HEK293T (cell line): ENCODE measurements at places on chromosomes 5 and 9.

DNA sequence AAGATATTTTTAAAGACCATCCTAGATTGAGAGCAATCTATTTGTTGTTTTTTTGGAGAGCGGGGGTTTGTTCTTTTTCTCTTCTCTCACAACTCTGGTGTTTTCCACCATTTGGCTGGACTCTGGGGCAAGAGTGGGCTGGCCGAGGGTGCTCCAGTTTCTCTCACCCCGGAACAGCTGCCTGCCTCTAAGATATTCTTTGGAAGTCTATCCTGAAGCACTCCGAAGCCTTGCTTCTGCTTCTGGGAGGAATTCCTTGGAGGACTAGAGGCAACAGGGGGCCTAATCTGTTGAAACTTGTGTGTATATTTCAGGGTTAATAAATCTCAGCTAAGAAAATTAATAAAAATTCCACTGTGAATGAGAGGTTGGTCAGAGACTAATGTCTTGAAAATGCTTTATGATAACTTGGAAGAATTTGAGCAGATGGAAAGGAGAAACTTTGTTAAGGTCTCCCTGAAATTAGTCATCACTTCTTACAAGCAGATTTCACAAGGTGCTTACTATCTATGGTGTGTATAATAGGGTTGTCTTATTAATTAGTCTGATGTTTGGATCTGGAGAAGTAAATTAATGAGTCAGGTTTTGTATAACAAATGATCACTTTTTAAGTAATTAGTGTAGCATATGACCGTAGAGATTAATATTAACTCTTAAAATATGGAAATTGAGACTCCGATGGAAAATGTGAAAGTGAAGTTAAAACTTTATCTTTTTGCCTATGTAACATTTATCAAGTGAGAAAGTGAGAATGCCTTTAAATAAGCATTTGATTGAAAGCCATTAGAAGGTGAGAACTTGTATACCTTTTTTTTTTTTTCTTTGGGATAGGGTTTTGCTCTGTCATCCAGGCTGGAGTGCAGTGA is 4.0 kb downstream of the MAN2A1 start:
- DNase-seq: no peak

DNA sequence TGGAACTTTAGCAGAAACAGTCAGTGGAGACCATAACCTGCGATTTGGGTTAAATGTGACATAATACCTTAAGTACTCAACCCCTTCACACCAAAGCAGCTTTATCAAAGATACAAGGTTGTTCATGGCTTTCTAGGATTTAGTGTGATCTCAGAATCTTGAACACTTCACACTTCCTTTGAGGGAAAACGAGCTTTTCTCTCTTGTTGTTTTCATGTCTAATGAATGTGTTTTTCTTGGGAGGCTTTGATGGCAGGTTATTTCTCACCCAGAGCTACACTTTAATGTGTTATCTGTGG is 437.0 kb downstream of the TMEM232 start:
- DNase-seq: no peak

DNA sequence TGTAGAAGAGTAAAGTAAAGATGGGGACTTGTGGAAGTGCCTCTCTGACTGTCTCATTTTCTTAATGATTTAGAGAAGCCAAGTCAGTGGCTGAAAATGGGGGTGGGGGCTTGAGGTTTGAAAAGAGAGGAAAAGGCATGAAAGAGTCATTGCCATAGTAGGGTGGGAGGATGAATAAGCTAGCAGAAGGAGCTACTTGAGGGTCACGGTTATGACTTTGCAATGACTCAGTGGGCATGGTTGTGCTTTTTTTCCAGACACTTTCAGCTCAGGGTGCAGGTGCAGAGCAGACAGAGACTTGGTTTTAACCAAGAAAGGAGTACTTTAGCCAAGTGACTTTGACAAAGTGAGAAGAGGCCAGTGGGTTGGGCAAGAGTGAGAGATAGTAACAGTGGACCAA is 117.8 kb downstream of the PTTG1 start:
- DNase-seq: no peak

DNA sequence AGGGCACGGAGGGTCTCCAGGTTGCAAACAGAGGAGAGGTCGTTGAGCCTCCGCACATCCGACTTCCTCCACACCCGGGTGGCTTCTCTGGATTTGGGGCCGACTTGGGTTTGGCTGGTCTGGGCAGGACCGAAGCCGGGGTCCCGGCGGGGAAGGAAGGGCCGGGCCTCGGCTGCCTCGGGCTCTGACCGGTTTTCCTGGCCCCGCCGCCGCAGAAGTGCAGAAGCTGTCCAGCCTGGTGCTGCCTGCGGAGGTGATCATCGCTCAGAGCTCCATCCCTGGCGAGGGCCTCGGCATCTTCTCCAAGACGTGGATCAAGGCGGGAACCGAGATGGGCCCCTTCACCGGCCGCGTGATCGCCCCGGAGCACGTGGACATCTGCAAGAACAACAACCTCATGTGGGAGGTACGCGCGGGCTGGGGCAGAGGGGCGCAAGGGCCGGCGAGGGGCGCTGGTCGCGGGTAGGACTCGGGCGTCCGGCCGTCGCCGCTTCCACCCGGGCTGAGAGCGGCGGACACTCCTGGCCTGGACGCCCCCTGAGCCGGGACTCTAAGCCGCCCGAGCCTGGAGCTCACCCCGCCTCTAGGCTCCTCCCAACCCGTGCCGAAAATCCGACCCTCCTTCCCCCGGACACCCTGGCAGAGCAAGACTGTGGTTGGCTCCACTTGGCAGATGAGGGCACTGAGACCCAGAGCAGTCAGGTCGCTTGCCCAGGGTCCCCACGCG is 2.2 kb downstream of the PRDM12 start:
- no peak for DNase-seq

DNA sequence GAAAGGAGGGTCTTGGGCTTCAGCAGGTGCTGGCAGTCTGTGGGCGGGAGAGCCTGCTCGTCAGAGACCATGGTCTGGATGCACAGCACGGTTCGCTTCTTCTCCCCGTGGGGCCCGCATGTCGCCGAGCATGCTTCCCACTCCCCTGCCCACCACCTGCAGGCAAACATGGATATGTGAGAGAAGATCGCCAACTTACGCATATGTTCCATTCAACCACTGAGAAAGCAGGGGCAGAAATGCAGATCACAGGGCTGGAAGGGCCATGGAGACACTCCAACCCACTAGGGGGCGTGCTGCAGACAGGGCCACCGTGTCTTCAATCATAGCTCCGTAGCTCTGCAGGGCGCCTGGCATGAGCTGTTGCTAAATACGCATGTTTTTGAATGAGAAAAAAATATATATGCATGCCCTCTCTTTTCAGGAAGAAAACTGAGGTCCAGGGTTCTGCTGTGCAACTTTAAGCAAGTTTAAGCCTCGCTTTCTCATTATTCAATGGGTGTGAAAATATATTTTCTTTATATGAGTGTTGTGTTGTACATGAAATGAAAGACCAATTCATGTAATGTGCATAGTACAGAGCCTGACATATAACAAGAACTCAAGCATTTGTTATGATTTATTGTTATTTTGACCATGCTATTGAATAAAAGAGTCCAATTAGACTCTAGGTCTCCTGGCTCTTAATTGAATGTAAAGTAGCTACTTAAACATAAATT is 148.0 kb downstream of the TARS1 start:
- DNase-seq: peak; percentile 40

- DNase-seq: no peak
Observed at GRCh38 chr9:134208981-134209725, 44.8 kb upstream of the RNU6ATAC start.

- no peak for DNase-seq
Observed at GRCh38 chr9:4938496-4938895, 46.6 kb upstream of the JAK2 start.

DNA sequence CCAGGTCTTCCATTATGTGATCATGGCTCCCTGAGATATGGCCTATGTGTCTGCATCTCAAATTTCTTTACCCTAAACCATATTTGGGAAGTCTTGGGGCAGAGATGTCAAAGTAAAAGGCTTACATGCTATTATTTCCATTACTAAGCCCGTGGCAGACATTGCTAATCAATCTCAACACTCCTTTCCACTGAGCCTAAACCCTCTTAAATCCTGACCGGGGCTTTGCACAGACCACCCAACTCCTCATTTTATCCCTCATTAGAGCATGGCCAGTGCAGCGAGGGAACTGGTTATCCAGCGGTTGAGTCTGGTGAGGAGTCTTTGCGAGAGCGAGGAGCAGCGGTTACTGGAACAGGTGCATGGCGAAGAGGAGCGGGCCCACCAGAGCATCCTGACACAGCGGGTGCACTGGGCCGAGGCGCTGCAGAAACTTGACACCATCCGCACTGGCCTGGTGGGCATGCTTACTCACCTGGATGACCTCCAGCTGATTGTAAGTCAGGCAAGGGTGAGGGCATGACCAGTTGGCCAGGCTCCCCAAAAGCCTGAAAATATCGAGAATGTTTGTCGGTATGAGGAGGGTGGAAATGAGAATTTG is 11.0 kb downstream of the BSPRY start:
- DNase-seq: no peak

GRCh38 chr5:1820926-1821325 is 19.7 kb downstream of the NDUFS6 start:
- no peak for DNase-seq

DNA sequence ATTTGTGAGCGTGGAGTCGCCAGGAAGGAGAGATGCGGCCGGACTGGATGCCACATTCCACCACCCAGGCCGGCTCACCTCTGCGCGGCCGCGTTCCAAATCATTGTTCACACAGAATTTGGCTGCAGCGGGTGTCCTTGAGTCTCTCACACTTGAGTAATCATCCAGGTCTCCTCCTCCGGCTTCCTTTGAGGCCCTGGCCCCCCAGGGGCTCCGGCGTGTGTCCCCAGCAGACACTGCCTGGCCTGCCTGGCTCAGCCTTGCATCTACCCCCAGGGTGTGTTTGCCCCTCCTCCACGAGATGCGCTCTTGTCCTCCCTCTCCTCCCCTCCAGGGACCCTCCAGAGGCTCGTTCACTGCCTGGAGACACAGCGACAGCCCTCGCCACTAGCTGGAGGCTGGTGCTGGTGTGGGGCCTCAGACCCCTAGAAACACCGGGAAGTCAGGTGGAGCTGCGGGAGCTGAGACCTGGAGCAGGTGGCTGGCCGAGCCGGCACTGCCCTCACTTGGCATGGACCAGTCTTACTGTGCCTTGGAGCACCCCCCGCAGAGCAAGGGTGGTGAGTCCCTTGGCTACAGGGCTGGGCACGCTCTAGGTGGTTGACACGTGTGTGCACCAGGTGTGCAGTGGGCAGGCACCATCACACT is 7.0 kb upstream of the SLC9A3 start:
- DNase-seq: no peak

DNA sequence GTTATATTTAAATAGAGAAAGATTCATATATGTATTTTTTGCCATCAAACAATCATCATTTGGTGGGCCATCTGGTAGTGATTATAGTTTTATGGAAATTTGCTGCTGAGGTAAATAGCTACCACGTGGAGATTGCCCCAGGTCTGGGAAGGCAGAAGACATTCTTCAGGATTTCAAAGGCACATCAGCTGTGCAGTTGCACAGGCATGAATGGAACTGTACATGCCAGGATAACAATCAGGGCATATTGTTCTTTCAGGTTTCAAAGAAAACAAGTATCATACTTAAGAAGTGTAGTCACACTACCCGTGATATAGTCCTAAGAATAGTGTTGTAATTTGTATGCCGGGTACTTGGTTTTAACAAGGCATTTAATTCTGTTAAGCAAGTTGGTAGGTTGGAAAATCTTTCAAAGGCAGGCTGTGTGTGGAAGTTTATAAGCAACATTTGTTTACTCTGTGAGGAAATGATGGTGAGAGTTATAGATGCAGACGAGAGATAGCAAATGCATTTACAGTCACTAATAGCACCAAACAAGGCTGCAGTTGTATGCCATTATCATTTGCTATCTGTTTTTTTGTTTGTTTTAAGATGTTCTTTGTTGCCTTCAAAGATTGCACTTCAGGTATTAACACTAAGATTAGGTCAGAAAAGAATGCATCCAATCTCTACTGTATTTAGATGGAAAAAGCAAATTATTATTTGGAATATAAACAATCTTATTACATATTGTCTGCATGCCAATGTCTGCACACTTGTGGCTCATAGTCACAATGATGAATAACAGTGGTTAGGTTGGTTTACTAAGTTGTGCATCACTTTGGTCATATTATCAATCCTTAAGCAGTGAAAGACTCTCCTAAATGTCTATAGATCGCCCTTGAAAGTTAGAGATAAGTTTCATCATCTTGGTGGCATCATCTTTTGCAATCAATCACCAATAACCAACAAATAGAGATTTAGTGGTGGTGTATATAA is 55.3 kb downstream of the RPS23 start:
- no peak for DNase-seq

- DNase-seq: no peak
Observed at GRCh38 chr5:32928761-32929160, 217.6 kb downstream of the NPR3 start.

DNA sequence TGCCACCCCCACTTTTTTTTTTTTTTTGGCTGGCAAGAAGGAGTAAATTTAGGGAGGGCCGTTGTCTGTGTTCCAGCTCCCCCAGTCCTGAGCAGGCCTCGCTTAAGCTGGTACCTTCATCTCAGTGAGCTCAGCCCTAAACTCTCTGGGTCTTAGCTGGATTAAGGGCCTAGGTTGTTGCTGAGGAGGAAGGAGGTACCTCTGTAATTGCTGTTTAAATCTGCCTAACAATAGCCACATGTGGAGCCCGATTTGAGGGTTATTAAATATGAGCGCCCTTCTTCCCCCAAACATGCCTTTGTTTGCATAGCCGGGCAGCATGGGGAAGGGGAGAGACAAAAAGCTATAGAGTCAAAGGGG is 179.0 kb upstream of the PITX1 start:
- DNase-seq: no peak

GRCh38 chr9:38619556-38620447 is 594 bp downstream of the ANKRD18A start:
- peak; percentile 21 for DNase-seq

DNA sequence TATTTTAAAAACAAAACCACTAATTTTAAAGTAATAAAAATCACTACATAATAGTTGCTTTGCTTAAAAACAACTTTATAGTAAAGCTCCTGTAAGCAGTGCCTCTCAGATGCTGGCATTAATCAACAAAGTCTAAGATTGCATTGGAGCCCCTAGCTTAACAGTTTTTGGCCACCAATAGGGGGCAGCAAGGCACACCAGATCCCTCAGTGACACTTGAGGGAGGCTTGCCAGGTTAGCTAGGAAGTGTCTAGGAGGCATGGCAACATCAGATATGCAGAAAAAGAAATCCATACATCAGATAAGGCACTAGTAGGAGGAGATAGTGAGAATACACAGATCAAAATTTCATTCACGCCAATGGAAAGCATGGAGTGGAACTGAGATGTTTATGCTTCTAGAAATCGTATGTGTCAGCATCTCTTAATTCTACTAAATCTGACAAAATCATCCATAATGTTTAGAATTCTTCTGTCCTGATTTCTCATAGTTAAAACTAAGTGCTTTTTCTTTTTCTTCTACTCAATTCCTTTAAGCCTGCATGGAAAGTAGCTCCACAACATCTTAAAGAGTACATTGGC is 73.6 kb upstream of the PAM start:
- peak; percentile 69 for DNase-seq

GRCh38 chr5:57435701-57436134 is 46.9 kb downstream of the ACTBL2 start:
- DNase-seq: no peak

DNA sequence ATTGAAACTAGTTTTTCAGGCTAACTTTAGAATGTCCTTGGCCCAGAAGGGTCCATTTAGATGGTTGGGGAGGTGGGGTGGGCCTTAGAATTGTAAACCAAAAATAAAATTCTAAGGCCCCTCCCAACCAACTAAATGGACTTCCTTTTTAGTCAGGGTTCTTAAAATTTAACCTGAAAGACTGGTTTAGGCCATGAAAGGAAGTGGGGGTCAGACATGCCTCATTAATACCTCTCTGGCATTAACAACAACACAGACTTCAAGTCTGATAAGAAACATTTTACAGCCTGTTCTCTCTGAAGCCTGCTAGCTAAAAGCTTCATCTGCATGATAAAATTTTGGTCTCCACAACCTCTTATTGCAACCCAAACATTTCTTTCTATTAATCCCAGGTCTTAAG is 65.5 kb upstream of the TNC start:
- DNase-seq: no peak
